ENCODE measurements at places on chromosomes 12 and 14.

- peak; percentile 77 for DNase-seq
These were observed 75.4 kb downstream of the SNAPC1 start for GRCh38 chr14:61837336-61838229.

GRCh38 chr12:48995086-48995879 is 3.9 kb downstream of the DDN start:
- peak; percentile 59 for DNase-seq

DNA sequence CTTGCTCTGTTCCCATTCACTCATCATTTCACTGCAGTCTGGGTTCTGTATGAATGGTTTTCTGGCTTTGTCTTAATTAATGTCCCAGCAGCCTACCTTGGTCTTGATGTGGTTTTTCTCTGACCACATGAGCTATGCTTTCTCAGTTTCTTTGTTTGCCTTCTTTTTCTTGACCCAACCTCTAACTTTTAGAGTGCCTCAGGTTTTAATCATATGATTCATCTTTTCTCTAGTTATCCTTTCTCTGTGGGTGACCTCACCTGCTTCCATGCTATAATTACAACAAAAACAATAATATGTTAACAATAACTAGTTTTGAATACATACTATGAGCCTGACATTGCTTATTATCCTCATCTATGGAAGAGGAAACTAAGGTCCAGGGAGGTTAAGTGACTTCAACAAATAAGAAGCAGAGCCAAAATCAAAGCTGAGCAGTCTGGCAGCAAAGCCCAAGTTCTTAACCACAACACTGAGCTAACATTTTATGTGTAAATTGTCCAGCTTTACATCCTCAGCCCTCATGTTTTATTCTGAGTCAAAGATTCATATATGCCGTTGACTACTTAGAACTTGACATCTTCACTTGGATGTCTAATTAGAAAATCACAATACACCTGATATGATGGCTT is 4.7 kb upstream of the EPYC start:
- peak; percentile 60 for DNase-seq

DNA sequence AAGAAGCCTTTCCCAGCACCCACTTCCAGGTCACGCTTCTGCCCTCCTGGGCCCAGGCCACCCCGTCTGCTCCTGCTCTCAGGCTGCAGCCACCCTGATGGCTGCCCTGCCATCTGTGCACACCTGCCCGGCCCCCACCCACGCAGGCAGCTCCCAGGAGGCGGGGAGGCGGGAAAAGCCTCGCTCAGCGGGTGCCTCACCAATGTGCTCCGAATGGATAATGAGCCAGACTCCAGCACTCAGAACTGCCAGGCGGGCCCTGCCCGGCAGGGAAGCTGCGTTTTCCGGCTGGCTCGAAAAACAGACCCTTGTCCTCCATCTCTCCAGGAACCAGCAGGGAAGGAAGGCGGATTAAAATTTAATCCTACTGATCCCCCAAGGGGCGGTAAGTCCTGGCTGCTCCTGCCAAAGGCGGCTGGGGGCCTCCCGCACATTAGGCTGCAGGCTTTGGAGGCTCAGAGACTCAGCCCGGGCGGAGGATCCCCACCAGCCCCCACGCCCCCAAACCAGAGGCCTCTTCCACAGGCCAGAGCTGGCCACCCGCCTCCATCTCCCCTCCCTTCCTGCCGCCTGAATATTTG is 104.0 kb downstream of the NCOR2 start:
- DNase-seq, result no peak

GRCh38 chr12:3333991-3334391 is 157.0 kb upstream of the PRMT8 start:
- DNase-seq, result no peak

- DNase-seq, result no peak
These were observed 285.0 kb upstream of the ATP2B1 start for GRCh38 chr12:89993632-89994031.

GRCh38 chr12:8991371-8992345 is 2.3 kb downstream of the KLRG1 start:
- no peak for DNase-seq

- no peak for DNase-seq
These were observed 40.4 kb upstream of the ETV6 start for GRCh38 chr12:11609045-11609444.

- DNase-seq, result no peak
These were observed 104.0 kb upstream of the PTPRB start for GRCh38 chr12:70741256-70741655.

Data from NCI-H748 treated with DMSO at 0.1 percent for 48 hours (cell line).